Anterior cingulate cortex (tissue), 58 donors: ENCODE measurements at places on chromosomes 5 and 9.
A peak's percentile ranks its signal among the peaks of the same experiment; 100 is the strongest.

DNA sequence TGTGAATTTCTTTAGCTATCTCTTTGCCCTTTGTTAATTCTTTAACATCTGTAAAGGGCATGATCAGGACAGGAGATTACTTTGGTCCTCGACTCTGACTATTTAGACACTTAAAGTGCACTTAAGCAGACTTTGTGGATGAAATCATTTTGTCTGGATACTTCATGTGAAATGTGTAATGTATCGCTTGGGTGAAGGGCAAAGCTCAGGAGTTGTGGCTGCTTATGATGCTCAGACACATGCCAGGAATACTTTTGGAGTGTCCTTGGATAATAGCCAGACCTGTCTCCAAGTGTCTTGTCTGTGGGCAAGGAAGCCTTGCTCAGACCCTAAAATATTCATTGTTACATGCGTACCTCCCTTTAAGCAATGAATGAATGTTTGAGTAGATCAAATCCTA, 87.8 kb downstream of the RAI14 start:
- DNase-seq, result no peak

GRCh38 chr5:173786286-173787187, 101.6 kb upstream of the CPEB4 start:
- no peak for DNase-seq

- no peak for DNase-seq
Measured at GRCh38 chr5:32339878-32340277, 27.1 kb upstream of the MTMR12 start.

DNA sequence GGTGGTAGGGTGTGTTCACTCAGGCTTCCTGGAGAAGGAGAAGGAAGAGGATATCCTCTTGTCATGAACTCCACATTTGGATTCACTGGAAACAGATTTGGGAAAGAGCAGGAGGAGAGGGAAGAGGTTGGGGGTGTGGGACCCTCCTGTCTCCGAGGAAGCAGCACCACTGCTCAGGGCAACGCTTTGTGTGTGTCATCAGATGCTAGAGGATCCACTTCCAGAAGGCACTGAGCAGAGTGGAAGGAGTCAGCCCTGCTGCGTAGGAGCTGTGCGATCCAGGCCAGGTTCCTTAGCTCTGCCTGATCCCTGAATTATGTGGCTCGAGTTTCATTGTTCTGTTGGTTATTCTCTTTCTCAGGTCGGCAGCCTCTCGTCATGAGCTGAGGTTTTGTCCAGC, 37.3 kb upstream of the TJP2 start:
- DNase-seq, result no peak

GRCh38 chr9:84327184-84327583, 13.4 kb downstream of the SLC28A3 start:
- DNase-seq, result no peak

- peak; percentile 3 for DNase-seq
Measured at GRCh38 chr9:111957856-111958631, 61.4 kb downstream of the UGCG start.

DNA sequence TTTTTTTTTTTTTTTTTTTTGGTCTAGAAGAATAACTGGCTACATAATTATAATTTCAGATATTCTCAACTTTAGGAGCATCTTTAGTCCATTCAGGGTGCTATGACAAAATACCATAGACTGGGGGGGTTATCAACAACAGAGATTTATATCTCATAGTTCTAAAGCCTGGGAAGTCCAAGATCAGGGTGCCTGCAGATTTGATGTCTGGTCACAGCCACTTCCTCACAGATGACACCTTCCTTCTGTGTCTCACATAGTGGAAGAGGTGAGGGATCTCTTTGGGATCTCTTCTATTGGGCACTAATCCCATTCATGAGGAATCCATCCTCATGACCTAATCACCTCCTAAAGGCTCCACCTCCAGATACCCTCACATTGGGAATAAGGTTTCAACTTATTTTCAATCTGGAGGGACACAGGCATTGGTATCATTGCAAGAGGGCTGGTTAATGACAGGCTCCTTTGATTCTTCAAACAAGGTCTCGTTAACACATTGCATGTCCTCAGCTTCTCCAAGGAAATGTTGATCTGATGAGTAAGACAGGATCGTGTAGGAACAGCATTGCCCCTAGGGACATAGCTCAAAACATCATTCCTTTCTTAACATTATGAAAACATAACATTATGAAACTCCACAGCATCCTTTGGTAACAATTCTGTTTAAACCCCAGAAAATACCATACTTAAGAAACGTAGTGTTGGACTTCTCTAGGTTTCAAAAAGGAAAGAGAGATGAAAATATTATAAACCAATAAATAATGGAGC, 372.4 kb downstream of the SEMA5A start:
- no peak for DNase-seq

- DNase-seq, result peak; percentile 53
Measured at GRCh38 chr5:159915904-159916840, at the start of gene ADRA1B. Gene ADRA1B (plus strand): TSS chr5:159916482. CDS start chr5:159916906, 424 bp downstream.

- no peak for DNase-seq
Measured at GRCh38 chr9:2179567-2179966, 164.4 kb downstream of the SMARCA2 start.

DNA sequence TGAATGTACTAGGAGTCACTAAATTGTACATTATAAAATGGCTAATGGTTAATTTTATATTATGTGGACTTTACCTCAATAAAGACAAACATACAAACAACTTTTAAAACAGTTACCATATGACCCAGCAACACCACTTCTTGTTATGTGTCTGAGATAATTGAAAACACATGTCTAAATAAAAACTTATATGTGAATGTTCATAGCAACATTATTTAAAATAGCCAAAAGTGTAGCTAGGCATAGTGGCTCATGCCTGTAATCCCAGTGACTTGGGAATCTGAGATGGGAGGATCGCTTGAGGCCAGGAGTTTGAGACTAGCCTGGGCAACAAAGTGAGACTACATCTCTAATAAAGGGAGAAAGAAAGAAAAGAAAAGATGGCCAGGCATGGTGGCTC, 22.9 kb downstream of the SLC35A4 start:
- DNase-seq, result no peak

DNA sequence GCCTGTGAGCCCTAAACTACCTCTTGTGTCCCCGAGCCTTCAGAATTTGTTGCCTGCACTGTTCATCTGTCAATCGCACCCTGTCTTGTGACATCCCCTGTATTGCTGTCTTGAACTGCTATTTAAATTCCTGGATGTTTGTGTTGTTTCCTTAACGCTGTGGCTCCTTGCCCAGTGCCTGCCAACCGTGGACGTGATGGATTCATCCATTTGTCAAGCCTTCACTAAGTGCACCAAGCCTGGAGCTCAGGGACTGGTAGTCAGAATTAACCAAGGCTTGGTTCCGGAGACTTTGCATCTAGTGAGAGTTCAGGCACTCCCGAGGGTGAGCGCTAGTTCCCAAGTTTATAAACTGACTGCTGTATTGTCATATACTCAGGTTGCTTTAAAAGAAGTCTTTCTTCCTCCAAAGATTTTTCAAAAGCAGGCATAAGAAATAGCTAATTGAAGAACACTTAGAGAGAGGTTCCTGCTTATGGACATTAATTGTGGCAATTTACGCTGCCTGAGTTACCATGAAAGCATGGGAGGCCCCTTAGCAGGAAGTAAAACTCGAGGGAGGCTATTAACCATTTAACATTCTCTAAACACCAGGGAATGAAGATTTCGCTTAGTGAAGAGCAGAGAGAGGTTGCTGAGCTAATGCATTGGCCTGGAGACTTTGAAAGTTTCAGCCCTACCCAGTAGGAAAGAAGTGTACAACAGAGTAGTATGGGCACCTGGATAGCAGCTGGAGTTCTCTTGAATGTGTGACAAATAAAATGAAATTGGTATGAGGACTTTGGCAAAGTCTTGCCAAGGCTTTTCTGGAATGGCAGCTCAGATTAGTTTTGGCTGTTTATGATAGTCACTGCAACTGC, 29.0 kb downstream of the RGS3 start:
- DNase-seq, result no peak

DNA sequence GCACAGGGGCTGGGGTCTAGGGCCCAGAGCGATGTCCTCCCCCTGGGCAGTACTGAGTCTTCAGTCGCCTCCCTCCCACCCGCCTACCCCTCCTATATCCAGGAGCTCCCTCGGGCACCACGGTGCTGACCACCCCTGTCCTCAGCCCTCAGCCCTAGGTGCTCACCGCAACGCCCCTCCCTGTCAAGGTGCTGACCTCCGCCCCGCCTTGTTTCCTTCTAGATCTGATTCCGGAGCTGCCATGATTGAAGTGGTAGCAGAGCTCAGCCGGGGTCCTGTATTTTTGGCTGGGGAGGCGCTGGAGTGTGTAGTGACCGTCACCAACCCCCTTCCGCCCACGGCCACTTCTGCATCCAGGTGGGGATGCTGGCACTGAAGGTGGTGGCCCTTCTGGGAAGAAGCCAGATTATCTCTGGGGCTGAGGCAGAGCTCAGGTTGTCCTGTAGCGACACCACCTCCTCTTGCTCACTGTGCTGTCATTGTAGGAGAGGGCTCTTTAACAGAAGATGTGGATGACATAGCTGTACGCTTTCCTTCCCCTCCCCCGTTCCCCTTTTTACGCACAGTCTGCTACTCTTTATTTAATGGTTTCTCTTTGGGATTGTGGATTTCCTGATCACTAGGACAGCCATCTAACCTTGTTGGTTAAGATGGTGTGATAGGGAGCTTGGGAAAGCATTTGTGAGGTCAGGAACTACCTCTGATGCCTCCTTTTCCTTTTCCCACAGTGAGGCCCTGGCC, 598 bp downstream of the RGP1 start:
- DNase-seq, result no peak

GRCh38 chr5:180323941-180324600, 29.1 kb downstream of the GFPT2 start:
- DNase-seq, result no peak

DNA sequence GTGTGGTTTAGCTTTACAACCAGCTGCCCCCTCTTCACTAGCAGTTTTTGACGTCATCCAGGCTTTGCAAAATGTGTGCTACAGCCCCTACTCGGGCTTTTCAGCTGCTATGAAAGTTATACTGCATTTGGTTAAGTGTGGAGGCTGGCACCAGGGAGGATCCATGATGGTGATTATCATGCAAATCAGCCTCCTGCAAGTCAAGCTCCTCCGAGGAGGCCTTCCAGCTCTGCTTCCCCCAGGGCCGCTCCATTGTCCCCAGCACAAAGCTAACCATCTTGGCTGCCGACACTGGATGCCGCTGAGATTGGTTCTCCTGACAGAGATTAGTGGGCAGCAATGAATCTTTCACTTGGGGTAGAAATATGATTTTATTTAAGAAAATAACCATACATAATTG, 159.6 kb downstream of the NR2F1-AS1 start:
- DNase-seq, result no peak

DNA sequence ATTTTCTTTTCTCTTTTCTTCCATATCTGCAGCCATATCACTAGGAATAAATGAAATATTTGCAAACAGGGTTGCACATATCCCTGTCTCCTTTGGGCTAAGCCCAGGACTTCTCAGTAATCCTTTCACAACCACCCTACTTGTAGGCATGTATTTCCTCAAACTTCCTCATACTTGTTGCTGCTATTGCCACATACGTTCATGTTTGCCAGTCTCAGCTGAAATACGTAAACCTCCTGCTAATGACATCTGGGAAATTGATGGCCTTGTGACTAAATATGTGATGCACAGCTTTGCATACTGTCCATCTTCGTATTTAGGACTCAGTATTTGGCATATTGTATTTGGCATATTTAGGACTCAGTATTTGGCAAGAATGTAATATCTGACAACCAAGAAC, 224.6 kb downstream of the PLK2 start:
- DNase-seq, result no peak

GRCh38 chr5:81782811-81783210, 31.9 kb upstream of the SSBP2 start:
- no peak for DNase-seq

GRCh38 chr5:5183189-5183699, 43.1 kb downstream of the ADAMTS16 start:
- no peak for DNase-seq

DNA sequence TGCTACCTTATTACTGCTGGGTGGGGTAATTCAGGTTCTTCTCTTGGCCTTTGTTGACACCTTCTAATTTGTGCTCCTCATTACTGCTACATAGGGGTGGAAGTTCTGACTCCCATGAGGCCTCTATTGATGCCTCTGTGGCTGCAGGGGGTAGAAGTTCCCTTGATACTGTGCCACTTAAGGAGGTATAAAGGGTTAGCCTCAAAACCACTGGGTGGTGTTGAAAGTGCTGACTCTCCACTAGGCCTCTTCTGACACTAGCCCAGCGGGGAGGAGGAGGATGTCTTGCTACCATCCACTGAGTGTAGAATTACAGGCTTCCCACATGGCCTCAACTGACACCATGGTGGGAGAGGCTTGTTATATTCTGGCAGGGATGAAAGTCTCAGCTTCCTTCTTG, 36.7 kb upstream of the CCDC112 start:
- DNase-seq, result no peak

- DNase-seq, result no peak
Measured at GRCh38 chr9:115397591-115398312, 279.8 kb upstream of the TNC start.

DNA sequence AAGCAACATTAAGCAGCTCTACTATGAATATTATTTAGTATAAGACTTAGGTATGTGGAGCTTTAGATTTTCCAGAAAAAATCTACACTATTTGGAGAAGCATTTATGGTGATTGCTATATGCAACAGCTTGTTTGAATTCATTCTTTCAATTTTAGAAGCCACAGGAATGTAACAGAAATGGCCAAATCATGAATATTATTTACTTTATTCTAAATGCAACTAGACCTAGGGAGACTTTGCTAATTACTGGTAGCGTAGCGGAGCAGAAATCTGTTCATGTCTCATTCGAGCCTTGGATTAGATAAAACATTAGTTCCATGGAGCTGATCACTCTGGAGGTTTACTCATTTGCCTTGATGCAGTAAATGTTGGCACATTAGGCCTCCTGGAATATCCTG, 290.2 kb downstream of the ZNF608 start:
- no peak for DNase-seq

- no peak for DNase-seq
Measured at GRCh38 chr9:16459421-16460148, 410.9 kb downstream of the BNC2 start.

GRCh38 chr5:91136271-91136670, 246.8 kb downstream of the ARRDC3 start:
- no peak for DNase-seq

GRCh38 chr9:27310582-27310981, 13.6 kb upstream of the EQTN start:
- no peak for DNase-seq

GRCh38 chr5:128262911-128263310, 179.3 kb downstream of the SLC12A2 start:
- no peak for DNase-seq

GRCh38 chr5:28743025-28743715, 1704.8 kb upstream of the CDH9 start:
- no peak for DNase-seq

- no peak for DNase-seq
Measured at GRCh38 chr5:83802686-83803085, 82.0 kb upstream of the HAPLN1 start.
